ENCODE measurements at places on chromosomes 16 and 17.

- DNase-seq, result peak; percentile 33
These were observed 35.7 kb upstream of the C16orf78 start for GRCh38 chr16:49337814-49338350.

DNA sequence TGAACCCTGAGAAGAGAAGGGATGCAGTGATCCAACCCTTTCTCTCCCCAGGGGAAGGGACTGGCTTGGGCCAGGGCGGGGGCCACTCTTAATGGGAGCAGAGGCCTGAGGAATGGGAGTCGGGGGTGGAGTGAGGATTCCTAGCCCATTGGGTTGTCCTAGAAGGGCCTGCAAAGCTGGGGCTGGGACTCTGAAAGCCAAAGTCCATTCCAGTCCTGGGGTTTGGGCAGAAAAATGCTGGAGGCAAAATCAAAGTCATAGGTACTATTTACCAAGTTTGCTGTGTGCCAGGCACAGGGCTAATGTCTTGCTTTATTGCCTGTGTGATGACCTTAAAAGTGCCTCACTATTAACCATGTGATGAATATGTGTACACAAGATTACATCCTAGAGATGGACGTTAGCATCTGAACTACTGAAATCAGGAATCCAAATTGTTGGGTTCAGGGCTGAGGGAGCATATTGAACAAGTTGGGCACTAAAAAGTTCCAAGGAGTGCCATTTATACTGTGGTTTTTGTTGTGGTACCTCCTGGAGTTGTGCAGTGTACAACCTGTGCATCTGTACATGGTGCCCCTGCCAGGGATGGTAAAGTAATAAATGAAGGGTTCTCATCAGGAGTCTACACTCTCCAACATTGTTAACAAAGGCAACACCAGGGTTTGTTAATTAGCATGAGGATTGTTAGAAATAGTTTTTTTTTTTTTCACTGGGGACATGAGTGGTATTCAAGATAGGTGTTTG is 84.4 kb upstream of the NKD1 start:
- no peak for DNase-seq

DNA sequence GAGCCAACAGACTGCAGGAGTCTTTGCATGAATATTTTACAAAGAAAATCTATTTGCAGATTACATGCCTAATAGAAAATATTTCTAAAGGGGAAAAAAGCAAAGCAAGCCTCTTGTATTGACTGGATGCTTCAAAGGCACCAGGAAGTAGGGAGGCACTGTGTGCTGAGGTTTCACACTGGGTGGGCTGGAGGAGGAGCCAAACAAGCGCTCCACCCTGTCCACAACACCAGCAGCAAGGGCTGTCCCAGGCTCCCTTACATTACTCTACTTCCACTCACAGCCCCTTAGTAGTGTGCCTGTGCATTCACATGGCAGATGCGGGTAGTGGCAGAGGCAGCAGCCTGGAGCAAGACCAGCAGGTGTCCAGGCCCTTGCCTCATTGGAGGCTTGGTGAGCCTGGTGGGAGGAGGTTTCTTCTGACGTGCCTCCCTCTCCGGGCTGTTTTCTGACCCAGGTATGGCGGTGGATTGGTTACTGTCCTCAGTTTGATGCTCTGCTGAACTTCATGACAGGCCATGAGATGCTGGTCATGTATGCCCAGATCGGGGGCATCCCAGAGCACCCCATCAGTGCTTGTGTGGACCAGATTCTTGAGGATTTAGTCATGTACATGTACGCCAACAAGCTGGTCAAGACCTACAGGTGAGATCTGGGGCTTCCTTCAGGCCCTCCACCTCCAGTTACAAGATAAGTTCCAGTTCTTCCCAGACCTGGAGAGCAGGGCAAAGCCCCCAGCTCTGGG is 7.0 kb upstream of the CCNF start:
- no peak for DNase-seq

DNA sequence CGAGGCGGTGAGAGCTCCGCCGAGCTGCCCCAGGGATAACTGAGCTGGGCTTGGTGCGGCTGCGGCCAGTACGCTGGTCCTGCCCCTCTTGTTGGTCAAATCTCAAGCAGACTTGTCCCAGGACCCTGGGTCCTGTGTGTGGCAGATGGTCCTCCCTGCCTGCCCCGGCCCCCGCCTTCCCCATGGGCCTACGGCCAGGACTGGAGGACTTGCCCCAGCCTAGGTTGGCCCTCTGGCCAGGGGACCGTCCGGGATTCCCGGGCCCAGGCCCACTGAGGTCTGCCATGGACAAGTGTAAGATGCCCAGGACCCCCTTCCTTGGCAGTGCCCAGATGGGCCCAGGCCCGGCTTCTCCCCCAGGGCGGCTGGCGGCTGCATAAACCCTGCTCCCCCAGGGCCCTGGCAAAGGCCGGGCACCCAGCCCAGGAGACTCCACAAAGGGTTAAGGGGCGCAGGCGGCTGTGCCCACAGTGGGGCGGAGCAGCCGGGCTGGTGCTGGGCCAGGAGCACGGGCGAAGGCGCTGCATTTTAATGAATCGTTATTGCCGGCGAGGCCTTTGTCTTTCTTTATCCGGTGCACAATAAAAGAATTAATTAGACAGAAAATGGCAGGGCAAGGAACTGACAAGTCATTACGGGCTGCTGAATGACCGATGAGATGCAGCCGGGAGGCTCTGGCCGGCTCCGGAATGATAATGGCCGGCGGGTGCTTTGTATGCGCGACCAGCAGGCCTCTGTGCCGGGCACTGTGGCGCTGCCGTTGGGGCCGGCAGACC is 9.1 kb downstream of the SOX8 start:
- no peak for DNase-seq

- no peak for DNase-seq
These were observed 64.4 kb downstream of the PARN start for GRCh38 chr16:14565688-14566025.

DNA sequence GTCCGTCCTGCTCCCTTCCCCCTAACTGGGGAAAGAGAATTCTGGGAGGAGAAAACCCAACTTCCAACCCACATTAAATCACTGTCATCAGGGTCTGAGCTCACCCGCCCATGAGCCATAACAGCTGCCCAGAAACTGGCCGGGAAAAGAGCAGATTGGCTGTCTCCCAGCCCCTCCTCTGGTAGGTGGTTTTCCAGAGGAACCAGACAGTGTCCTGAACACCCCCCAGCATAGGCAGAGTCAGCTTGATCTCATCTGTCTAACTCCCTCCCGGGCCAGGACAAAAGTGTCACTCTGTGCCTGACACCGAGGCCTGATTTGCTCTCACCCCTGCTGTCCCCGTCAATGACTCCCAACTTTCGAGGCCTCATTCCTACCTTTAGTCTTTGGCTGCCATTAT is 197.0 kb downstream of the AXIN2 start:
- DNase-seq, result no peak

DNA sequence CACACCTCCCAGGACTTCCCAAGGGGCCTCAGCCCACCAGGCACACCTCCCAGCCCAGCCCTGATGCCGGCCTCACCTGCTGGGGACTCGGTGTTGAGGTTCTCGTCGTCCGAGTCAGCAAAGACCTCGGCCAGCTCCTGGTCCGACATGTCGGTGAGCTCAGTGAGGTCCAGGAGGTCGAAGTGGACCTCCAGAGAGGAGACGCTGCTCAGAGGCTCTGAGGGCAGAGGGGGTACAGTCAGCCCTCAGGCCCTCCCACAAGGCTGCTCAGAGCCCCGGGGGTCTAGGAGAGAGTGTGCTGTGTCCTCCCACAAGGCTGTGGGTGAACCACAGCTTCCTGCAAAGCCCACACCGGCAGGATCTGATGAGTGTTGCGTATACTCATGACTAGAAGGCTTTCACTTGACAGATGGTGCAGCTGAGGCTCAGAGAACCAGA is 10.5 kb downstream of the DBNDD1 start:
- DNase-seq, result no peak

DNA sequence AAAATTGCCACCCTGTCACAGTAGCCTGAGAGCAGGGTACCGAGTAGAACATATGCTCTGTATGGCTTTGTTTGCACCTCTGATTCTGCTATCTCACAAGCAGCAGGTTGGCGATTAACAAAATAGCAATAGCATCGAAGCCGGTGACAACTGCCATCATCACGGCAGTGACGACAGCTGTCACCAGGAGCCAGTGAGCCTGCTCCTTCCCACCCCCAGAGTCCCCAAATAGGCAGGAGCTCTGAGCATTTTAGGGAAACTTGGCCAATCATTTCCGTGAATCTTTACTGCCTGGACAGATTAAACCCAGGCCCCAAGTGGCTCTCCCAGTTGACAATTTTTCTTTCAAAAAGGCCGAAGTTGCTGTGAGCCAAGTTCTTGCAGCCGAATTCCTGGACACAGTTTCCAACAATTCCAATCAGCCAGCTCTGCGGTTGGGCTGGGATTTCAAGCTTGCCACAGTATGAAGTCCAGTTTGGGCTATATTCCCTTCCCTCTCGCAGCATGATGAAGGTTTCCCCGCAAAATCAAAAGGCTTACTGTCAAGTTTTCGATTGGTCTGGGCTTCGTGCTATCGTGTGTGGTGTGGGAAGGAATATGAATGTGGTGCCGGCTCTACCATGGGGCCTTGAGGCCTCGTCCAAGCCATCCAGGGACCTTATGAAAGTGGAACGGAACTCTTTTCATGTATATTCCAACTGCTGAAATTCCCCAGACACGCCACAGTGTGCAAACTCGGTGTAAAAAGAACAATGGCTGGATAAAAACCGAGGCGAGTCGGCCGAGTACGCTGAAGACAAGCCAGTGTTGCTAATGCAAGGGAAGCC is 186.6 kb downstream of the C16orf78 start:
- DNase-seq, result no peak

DNA sequence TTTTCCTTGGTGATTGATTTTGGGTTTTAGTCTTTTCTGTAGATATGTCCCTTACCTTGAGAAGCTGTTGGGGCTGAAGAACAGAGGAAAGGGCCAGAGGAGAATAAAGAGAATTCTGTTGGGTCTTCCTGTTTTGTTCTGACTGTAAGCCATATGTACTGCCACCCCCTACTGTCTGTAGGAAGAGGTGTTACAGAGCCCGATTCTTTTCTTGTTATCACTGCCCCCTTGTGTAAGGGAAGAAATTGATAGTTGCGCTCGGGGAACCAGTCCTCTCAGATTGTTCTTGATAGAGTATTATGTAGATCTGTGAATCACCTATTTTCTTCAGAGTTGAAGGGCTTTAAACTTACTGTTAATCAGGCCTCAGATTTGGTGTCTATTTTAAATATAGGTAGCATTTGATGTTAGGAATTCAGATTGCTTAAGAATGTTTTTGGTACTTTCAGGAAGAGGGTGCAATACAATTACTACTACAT is 2.4 kb downstream of the TANC2 start:
- DNase-seq, result peak; percentile 87

- DNase-seq, result no peak
These were observed 2.6 kb downstream of the NHERF2 start for GRCh38 chr16:2029350-2029749.

- DNase-seq, result no peak
These were observed 33.1 kb downstream of the PMP22 start for GRCh38 chr17:15231851-15232516.

- DNase-seq, result no peak
These were observed 161.4 kb downstream of the SDK2 start for GRCh38 chr17:73482894-73483293.

GRCh38 chr16:3444032-3444388 is 530 bp downstream of the NAA60 start:
- no peak for DNase-seq

DNA sequence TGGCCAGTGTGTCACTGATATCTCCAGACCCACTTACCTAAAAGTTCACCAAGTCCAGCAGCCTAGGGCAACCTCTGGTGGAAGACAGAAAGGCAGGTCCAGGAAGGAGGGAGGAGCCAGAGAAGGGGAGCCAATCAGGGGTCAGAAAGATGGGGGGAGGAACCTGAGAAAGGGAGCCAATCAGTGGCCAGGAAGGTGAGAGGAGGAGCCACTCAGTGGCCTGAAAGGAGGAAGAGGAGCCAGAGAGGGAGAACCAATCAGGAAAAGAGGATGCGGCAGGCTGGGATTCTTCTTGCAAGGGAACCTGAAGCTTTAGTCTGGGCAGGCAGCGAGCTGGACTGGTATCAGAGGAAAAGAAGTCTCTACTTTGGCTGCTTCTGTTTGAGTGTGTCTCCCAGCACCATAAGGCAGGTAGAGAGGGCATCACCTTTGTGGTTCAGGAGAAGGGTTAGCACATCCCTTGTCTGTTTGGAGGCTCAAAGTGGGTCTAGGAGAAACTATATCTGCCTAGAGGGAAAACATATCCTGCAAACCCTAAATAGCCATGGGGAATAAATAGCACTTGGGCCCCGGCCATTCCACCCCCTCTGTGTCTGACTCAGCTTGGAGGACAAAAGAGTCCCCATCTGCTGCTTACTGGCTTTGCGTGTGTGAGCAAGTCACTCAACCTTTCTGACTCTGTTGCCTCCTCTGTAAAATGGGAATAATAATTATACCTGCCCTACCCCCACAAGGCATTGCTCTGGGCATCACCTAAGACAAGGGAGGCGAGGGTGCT is 43.4 kb upstream of the CRHR1 start:
- no peak for DNase-seq

DNA sequence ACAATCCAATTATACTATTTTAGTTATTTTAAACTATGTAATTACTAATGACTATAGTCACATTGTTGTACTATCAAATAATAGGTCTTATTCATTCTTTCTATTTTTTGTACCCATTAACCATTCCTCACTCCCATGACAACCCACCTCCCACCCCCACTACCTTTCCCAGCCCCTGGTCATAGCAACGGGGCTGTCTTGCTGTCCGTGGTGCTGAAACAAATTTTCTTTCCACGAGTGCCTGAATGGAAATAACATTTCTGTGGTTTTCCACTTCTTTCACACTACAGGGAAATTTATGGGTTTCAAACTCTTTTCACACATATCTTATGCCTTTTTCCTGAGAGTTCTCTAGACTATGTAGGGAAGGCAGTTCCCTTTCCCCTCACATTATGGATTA is 326.6 kb downstream of the PHKB start:
- DNase-seq, result no peak

DNA sequence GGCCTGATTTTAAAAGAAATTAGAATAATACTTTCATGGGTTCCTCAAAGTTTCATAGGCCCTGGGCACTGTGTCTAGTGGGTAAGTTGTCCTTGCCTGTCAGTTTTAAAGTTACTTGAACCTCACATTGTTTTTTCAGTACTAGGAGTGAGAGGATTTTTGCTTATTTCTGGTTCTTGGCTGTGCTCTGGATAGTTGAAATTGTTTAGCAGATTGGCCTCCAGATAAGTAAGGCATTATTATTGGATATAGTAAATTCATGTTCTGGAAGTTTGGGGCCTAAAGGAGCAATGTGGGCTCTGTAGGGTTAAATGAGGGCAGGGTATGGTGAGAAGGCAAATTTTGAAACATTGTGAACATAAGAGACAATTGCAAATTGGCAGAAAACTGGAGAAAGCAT is 78.5 kb downstream of the WNT3 start:
- DNase-seq, result no peak

DNA sequence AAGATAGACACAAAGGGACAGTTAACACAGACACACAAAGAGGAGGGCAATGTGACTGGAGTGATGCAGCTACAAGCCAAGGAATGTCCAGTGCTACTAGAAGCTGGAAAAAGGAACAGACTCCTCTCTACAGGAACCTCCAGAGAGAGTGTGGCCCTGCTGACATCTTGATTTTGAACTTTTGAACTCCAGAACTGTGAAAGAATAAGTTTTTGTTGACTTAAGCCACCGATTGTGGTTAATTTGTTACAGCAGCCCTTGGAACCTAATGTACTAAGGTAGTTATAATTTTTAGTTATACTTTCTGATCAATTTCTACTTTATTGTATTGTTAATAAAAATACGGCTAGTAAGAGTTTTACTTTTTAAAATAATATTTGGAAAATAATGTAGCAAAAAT is 129.1 kb downstream of the MYO1D start:
- no peak for DNase-seq

GRCh38 chr16:4862639-4863038 is 15.4 kb downstream of the UBN1 start:
- no peak for DNase-seq

- DNase-seq, result no peak
These were observed 138.8 kb downstream of the PRKCA start for GRCh38 chr17:66441101-66441661.

Data from NCI-H1105 treated with DMSO at 0.1 percent for 48 hours (cell line).